ENCODE measurements at places on chromosomes 12 and 14. TPM values are rescaled to one million over a fixed set of nuclear protein-coding genes. Genes with fewer than 3 reads are reported as not detected.

- DNase-seq: peak; percentile 38
These were observed 26.4 kb downstream of the TESPA1 start for GRCh38 chr12:54958048-54958658.

GRCh38 chr14:99604766-99605298 is 825 bp upstream of the CCDC85C start:
- DNase-seq: peak; percentile 14

DNA sequence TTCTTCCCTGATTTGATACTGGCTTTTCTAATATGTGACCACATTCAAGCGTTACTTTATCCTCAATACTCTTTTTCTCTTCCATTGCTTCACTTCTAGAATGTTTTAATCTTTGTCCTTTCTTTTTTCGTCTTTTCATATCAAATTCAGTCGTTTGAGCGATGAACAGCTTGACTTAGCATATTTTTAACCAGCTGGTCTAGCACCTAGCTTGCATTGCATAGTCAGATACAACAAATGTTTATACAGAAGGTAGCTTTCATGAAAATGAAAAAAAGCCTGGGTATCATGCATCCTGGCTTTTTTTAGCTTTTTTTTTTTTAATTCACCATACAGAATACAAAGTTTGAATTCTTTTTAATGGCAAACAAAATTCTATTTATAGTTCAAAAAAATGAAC is 1.2 kb downstream of the SOX5 start:
- no peak for DNase-seq

DNA sequence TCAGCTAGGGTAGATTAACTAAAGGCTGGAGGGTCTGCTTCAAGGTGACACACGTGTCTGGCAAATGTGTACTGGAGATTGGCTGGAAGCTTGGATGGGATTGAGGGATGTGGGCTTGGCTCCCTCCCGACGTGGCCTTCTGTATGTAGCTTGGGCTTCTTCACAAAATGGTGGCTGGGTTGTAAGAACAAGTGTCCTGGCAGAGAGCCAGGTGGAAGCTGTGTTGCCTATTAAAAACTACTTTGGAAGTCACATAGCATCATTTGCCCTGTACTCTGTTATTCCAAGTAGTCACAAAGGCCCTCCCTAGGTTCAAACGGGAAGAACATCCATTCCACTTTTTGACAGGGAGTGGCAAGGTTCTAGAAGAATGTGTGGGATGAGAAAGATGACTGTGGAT is 174.1 kb upstream of the PRICKLE1 start:
- DNase-seq: no peak

GRCh38 chr12:23368590-23368989 is 580.9 kb downstream of the SOX5 start:
- DNase-seq: no peak

The DTX1 gene
- 5.5 TPM for total RNA-seq

The PPP1R36 gene
- total RNA-seq: 0.94 TPM
